ENCODE measurements at places on chromosomes 2 and 18. TPM values are rescaled to one million over a fixed set of nuclear protein-coding genes. Genes with fewer than 3 reads are reported as not detected.

Gene KLHL14
- not detected for total RNA-seq

Gene ANAPC1
- 113 TPM for total RNA-seq

Gene PKP4
- 39.2 TPM for total RNA-seq

Gene LYPD6
- total RNA-seq, result not detected

Gene GFPT1
- 31.0 TPM for total RNA-seq

Gene B3GNT7
- not detected for total RNA-seq

Gene IL18R1
- 23.4 TPM for total RNA-seq

Gene GULP1
- not detected for total RNA-seq

Gene SLC30A3
- total RNA-seq, result 0.53 TPM

Gene ALK
- total RNA-seq, result not detected

Gene EVX2
- total RNA-seq, result not detected

Gene PMAIP1
- 58.7 TPM for total RNA-seq

Gene SRD5A2
- not detected for total RNA-seq

Gene LAMA3
- total RNA-seq, result 0.07 TPM

Gene PLCL1
- total RNA-seq, result 1.6 TPM

Gene CCDC141
- total RNA-seq, result 4.3 TPM

Gene MYOM1
- total RNA-seq, result 0.89 TPM

Gene ALLC
- total RNA-seq, result not detected

Gene OTX1
- total RNA-seq, result not detected

Gene UGT1A5
- total RNA-seq, result not detected

Gene PROKR1
- total RNA-seq, result not detected

Gene TSPYL6
- not detected for total RNA-seq

Gene CNTNAP5
- total RNA-seq, result not detected

Gene MC2R
- not detected for total RNA-seq

Gene ABI2
- total RNA-seq, result 40.6 TPM

Gene SCN1A
- not detected for total RNA-seq

Gene SERPINB3
- not detected for total RNA-seq

Gene ZNF407
- 11.4 TPM for total RNA-seq

Gene TMEM178A
- total RNA-seq, result 0.39 TPM

Gene IL36G
- not detected for total RNA-seq

Gene DSG2
- 1.3 TPM for total RNA-seq

Gene RAMP1
- 0.32 TPM for total RNA-seq

Gene C2orf81
- total RNA-seq, result 4.9 TPM

Gene LCT
- total RNA-seq, result 0.16 TPM

Gene SLC9A4
- 0.11 TPM for total RNA-seq

Gene GREB1
- 0.57 TPM for total RNA-seq

Gene REL
- total RNA-seq, result 42.7 TPM

Gene TUBA3E
- not detected for total RNA-seq

Gene LYG2
- not detected for total RNA-seq

Gene NFU1
- 30.0 TPM for total RNA-seq

Gene MYCN
- 0.18 TPM for total RNA-seq

Gene ANKRD30BL
- total RNA-seq, result not detected

Gene MOCOS
- 0.11 TPM for total RNA-seq

Gene ZSWIM2
- not detected for total RNA-seq

Gene ICOS
- 161 TPM for total RNA-seq

Gene SPDYA
- total RNA-seq, result 1.2 TPM

Gene DSG4
- not detected for total RNA-seq

Gene MAP3K20
- total RNA-seq, result 8.1 TPM

Gene ANKRD30B
- total RNA-seq, result not detected

Gene ARHGAP15
- 62.6 TPM for total RNA-seq

Gene MARCO
- not detected for total RNA-seq

Gene ADD2
- total RNA-seq, result 31.5 TPM

Gene LGALSL
- 2.2 TPM for total RNA-seq

Gene NCKAP5
- total RNA-seq, result not detected

Gene CPS1
- 3.2 TPM for total RNA-seq

Gene SAG
- not detected for total RNA-seq

Gene FOXI3
- total RNA-seq, result not detected

Gene FECH
- 28.8 TPM for total RNA-seq

Gene LINC00305
- not detected for total RNA-seq

Data from activated CD4-positive, alpha-beta T cell treated with anti-CD3 and anti-CD28 coated beads for 36 hours (primary cell).